ENCODE measurements at places on chromosomes 2 and 18.

- DNase-seq: no peak
These were observed 14.4 kb downstream of the ARID5A start for GRCh38 chr2:96550787-96551604.

GRCh38 chr18:10417191-10417590, 37.2 kb upstream of the APCDD1 start:
- DNase-seq: no peak

- no peak for DNase-seq
These were observed 243.6 kb upstream of the RBMS1 start for GRCh38 chr2:160737247-160737646.

- no peak for DNase-seq
These were observed 207.2 kb downstream of the GBX2 start for GRCh38 chr2:235960716-235961640.

- no peak for DNase-seq
These were observed 235.1 kb downstream of the CDCA7 start for GRCh38 chr2:173589604-173590275.

GRCh38 chr2:144937910-144938709, 418.2 kb upstream of the ZEB2 start:
- DNase-seq: no peak

DNA sequence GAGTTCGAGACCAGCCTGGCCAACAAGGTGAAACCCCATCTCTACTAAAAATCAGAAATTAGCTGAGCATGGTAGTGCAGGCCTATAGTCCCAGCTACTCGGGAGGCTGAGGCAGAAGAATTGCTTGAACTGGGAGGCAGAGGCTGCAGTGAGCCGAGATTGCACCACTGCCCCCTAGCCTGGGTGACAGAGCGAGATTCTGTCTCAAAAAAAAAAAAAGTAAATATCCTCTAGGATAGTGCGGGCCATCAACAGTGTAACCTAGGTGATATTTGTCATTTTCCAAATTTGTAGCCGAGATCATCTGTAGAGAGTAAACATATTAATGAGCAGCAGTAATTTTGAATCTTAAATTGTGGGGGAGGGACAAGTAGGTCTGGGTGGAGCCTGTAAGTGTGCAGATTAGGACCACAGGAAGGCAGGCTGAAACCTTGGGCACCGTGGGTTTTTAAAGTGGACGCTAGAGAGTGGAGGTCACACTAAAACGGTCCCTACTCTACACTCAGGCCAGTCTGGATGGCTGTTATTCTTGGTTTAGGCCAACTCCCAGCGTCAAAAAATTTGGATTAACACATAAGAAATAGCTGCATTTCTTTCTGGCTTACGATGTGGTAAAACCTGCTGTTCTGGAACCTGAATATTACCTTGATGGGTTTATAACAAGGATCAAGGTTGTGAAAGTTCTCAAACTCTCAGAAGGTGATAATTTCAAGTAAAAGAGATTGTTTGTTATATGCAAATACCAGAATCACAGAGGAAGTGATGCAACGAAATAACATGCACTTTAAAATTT, 22.7 kb upstream of the TET3 start:
- DNase-seq: no peak

- DNase-seq: no peak
These were observed 57.9 kb downstream of the UGP2 start for GRCh38 chr2:63899639-63900038.

DNA sequence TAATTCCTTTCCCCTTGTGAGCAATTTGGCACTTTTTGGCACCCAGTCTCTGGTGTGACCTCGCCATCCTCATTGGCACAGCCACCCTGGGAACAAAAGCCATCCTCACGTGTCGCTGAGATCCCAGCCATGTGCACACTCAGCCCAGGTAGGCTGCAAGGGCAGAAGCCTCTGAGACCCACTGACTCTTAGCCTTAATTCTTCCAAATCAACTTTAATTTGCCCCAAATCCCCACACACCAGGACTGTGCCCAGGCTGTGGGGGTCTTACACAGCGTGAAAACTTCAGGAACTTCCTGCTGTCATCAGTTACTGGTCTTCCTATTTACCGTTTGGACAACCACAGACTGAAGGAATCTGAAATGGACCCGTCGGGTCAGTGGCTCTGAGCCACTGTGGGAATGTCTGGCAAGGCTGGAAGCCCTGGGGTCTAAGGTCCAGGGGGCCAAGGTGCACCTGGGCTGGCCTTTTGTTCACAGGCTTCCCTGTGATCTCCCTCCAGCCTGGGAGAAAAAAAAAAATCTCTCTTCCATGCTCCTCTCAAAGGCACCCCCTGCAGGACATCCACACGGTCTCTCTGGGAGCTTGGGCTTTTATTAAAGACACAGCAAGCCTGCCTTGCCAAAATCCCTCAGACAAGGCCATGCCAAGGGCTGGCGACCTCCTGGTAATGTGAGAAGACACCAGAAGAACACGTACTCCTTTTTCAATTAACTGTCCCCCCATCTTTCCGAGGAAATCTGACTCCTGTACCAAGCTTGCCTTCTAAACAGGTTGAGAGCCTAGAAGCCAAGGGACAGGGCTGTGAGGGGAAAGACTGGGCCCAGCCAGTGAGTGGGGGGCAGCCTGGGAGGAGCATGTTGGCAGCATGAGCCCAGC, 42.1 kb upstream of the LAPTM4A start:
- DNase-seq: peak; percentile 77

- DNase-seq: no peak
These were observed 30.0 kb downstream of the ADCYAP1 start for GRCh38 chr18:934518-935133.

GRCh38 chr2:144708626-144709025, 188.7 kb upstream of the ZEB2 start:
- DNase-seq: no peak

DNA sequence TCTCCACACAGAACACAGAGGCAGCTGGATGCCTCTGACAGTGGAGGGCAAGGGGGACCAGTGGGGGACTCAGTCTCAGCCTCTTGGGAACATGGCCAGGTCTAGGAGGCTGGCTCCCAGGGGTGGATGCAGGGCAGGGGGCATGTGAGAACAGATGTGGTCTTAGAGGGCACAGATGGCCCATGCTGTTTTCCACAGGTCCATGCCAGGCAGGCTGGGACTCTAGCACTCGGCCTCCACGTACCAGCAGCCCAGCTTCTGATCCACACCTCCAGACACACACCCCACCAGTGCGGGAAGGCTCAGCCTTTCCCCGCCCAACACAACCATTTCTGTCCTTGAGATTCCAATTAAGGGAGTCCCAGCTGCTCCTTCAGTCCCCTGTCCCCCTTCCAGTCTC, 42.4 kb downstream of the TNS1 start:
- no peak for DNase-seq

- no peak for DNase-seq
These were observed 68.0 kb downstream of the ZFP36L2 start for GRCh38 chr2:43158259-43158880.

- peak; percentile 35 for DNase-seq
These were observed 118.9 kb upstream of the ARL5A start for GRCh38 chr2:151946899-151947812.

- DNase-seq: no peak
These were observed 919.3 kb upstream of the CDH2 start for GRCh38 chr18:29096079-29096770.

DNA sequence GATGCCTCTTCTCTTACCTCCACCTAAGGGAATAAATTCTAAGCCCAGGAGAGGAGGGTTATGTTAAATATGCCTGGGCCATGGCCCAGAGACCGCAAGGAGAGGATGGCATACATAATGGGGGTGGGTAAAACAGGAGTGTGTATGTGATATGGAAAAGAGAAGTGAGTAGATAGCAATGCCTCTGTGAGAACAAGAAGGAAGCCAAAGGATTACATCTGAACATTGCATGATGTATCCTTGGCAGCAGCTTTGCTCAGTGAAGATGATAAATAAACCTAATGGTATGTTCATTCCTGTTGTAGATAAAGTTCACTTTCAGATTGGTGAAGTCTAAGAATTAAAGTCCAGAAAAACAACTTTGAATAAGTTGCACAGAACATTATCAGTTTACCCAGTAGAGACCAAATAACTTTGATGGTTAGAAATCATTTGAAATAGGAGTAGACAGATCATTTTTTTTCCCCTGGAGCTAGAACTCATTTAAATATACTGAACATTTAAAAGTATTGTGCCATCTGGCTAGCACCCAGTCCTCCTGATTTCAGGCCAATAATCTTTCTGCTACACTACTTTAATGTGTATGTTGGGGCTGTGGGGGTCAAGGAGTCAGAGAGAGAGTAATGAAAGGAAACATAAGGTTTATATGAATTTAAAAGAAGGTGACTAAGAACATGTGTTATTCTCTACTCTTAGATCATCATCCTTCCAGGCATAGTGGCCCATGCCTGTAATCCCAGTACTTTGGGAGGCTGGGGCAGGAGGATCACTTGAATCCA, 231.7 kb downstream of the PARD3B start:
- DNase-seq: no peak

GRCh38 chr2:230170532-230170931, 49.3 kb downstream of the SP110 start:
- no peak for DNase-seq

DNA sequence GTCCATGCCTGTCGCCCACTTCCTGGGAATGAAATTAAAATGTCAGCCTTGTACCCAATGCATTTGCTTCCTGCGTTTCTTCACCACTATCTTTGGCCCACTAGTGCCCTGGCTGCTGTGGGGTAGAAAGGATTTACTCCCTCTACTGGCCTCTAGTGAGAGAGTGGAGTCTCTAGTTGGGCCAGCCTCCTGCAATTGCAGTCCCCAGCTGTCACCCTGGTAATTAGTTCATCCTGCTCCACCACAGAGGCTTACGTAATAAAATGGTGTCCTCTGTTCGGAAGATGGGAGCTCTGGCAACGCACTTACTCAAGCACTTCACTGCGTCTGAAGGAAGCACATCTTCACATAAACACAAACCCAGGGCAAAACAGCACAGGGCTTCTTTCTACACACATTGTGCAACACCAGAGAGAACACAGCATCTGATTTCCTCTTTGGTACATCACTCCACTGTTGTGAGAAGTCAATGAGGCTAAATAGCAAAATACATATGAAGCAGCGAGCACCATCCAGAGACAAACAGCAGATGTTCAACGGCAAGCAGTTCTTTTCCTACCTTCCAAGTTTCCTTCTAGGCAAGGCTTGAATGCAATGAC, 274.6 kb downstream of the LRATD1 start:
- DNase-seq: no peak

- DNase-seq: peak; percentile 75
These were observed 9.9 kb downstream of the DNMT3A start for GRCh38 chr2:25331686-25332365.

DNA sequence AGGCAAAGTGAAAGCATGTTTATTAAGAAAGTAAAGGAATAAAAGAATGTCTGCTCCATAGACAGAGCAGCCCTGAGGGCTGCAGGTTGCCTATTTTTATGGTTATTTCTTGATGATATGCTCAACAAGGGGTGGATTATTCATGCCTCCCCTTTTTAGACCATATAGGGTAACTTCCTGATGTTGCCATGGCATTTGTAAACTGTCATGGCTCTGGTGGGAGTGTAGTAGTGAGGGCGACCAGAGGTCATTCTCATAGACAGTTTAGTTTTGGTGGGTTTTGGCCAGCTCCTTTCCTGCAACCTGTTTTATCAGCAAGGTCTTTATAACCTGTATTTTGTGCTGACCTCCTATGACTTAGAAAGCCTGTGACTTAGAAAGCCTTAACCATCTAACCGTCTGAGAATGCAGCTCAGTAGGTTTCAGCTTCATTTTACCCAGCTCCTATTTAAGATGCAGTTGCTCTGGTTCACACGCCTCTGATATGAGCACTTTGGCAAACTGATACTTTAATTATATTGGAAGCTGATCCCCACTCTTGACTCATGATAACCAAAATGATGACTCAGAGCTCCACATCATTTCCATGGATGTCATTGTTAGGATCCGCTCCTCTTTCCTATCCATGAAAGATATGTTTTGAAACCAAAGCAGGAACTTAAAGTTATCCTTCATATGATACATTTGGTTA, 14.5 kb upstream of the ERMN start:
- no peak for DNase-seq

DNA sequence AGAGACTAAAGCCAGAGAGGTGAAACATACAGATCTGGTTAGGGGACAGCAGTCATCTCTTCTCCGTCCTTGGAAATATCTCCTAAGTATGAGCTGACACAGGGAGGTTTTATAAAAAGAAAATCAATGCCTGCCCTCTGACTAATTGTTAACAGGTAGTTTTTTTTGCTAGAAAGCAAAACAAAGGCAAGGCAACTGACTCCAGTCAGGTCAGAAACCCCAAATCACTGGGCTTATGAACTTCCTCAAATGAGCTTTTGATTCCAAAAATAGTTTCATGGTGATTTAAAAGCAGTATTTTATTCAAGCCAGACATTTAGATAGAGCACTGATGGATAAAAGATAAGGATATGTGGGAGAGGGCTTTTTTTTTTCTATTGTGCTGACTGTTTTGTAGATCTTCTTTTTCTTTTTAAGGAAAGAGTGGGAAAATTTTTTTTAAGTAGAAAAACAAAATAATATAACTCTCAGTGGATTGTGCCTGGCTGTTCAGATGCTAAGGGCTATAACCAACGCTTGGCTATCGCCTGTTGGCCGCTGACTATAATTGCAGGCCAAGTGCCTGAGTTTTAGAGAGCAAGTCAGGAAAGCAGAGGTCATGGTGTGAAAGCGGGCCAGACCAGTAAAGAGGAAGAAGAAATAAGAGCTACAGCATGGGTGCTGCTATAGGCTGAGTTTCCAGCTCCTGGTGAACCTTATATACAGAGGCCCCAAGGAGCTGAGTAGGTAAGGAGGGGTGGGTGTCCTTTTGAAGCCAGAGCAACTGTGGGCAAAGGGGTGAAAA, 44.9 kb downstream of the MRPL35 start:
- no peak for DNase-seq

DNA sequence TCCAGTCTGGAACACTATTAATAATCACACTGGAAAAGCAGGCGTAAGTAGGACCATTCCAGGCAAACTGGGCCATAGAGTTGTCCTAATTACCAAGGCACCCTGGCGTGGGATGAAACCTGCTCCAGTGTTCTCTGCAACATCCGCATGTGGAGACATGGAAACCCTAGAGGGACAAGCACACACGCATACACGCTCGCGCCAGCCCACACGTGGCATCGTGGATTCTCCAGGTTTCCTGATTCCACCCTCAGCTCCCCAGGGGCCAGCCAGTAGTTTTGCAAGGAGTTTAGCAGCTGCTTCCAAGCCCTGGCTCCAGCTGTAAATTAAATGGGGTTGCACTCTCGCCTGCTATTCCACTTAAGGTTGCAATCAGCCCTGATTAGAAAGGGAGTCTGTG, 127.7 kb downstream of the DYSF start:
- DNase-seq: no peak

GRCh38 chr18:14978962-14979535, 231.1 kb downstream of the ANKRD30B start:
- no peak for DNase-seq

DNA sequence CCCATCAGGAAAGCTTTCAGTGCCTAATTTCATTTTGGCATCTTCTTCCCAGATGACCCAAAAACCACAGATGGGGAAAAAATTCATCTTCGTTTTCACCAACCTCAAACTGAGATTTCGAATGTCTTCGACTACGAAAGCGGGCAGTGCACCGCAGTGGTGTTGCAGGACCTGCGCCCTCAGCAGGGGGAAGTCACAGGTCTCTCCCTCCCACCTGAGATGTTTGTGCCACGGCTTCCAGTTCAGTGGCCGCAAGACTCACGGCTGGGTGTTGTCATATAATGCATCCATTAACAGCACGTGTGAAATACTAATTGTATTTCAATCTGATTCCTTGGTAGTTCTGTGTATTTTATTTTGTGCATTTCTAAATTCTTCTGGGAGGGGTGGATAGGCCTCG, 66.2 kb upstream of the SALL3 start:
- no peak for DNase-seq
